Activated naive CD8-positive, alpha-beta T cell treated with anti-CD3 and anti-CD28 coated beads, Interleukin-2, amount 10 ng/mL, durations not matched to agents 7 days and 5 days (primary cell): ENCODE measurements at places on chromosomes 5 and 9. TPM values are rescaled to one million over a fixed set of nuclear protein-coding genes. Genes with fewer than 3 reads are reported as not detected.

The DIRAS2 gene
- not detected for total RNA-seq

The RNF183 gene
- 0.37 TPM for total RNA-seq

The IL9 gene
- total RNA-seq, result not detected

GRCh38 chr9:132042324-132042723, 37.3 kb downstream of the MED27 start:
- no peak for DNase-seq
- H3K27ac ChIP-seq, result no peak overlapping the region
- H3K4me3 ChIP-seq, result no peak overlapping the region
- peaks cover 2% of the 10 kb centered on the region for H3K36me3 ChIP-seq

- no peaks in the 10 kb centered on the region for H3K4me1 ChIP-seq
- H3K27ac ChIP-seq, result no peak overlapping the region
- H3K36me3 ChIP-seq, result no peaks in the 10 kb centered on the region
- H3K27me3 ChIP-seq, result peaks cover 4% of the 10 kb centered on the region
- no peak for DNase-seq
- no peak overlapping the region for H3K4me3 ChIP-seq
Measured at GRCh38 chr9:114050646-114051045, 27.5 kb downstream of the AMBP start.

GRCh38 chr9:74172874-74173273, 324.3 kb upstream of the RORB start:
- no peaks in the 10 kb centered on the region for H3K4me1 ChIP-seq
- no peak for DNase-seq
- H3K27ac ChIP-seq, result no peak overlapping the region
- peaks cover 4% of the 10 kb centered on the region for H3K27me3 ChIP-seq

GRCh38 chr9:71962328-71962727, 50.9 kb downstream of the C9orf85 start:
- H3K27me3 ChIP-seq, result no peaks in the 10 kb centered on the region
- H3K36me3 ChIP-seq, result peaks cover 52% of the 10 kb centered on the region
- peaks cover 2% of the 10 kb centered on the region for H3K4me1 ChIP-seq
- no peak overlapping the region for H3K27ac ChIP-seq
- H3K4me3 ChIP-seq, result no peak overlapping the region

DNA sequence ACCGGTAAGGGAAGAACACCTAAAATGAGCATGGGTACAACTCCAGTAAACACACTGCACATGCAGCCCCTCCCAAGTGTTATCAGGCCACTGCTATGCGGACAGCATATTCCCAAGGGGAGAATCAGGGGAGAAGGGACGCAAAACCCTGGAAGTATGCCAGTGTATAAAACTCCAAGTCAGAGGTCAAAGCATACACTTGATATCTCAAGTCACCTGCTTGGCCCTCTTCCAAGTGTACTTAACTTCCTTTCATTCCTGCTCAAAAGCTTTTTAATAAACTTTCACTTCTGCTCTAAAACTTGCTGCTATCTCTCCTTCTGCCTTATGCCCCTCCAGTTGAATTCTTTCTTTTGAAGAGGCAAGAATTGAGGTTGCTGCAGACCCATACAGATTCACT, 408.1 kb downstream of the HTR1A start:
- no peak for DNase-seq
- H3K36me3 ChIP-seq, result no peaks in the 10 kb centered on the region
- H3K4me1 ChIP-seq, result no peaks in the 10 kb centered on the region
- no peak overlapping the region for H3K27ac ChIP-seq

GRCh38 chr9:89574309-89574708, 30.5 kb upstream of the GADD45G start:
- no peak overlapping the region for H3K4me3 ChIP-seq
- H3K27me3 ChIP-seq, result peaks cover 43% of the 10 kb centered on the region
- H3K4me1 ChIP-seq, result peaks cover 10% of the 10 kb centered on the region
- no peak for DNase-seq
- H3K27ac ChIP-seq, result no peak overlapping the region
- no peaks in the 10 kb centered on the region for H3K36me3 ChIP-seq

DNA sequence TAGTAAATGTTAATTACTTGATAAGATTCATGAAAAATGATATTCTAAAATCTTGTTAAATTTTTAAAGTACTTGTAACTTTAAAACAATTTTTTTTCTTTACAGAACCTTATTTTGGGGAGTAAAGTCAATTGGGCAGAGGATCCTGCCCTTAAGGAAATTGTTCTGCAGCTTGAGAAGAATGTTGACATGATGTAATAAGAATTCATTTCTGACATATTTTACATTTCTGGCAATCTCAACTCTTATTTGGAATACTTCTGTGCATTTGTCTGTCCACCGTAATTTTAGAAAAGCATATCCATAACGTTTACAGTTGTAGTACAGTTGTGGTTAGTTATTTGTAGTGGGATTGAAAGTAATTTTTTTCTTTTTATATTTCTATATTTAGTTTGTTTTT, 20.2 kb downstream of the CENPH start:
- peaks cover 4% of the 10 kb centered on the region for H3K36me3 ChIP-seq
- no peaks in the 10 kb centered on the region for H3K27me3 ChIP-seq
- DNase-seq, result no peak
- peaks cover 2% of the 10 kb centered on the region for H3K4me1 ChIP-seq

DNA sequence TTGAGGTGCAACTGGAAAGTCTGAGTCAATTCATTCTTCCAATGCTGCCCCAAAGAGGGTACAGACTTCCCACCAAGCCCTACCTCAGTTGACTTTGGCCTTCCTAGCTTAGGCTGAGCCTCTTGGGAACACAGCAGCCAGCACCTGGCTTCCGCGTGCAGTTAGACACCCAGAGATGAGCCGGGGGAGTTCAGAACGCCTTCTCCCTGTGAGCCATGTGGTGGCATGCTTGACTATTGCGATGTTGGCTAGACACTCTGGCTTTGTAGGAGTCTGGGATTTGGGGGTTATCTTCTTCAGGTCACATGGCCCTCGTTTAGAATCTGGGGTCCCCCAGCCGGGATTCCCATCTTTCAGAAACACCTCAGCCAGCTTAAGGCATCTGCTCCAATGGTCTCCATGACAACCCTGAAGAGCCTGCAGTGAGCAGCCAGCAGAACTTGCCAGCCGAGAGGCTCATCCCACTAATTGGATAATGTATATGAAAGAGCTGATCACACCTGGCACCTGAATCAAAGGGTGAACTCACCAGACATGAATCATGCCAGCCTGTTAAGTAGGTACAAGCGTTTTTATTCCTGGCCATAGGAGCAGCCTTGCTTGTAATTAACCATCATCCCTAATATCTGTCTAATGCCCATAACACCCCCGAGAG, 167.5 kb downstream of the SYK start:
- H3K27ac ChIP-seq, result no peak overlapping the region
- H3K4me3 ChIP-seq, result no peak overlapping the region
- H3K27me3 ChIP-seq, result peaks cover 7% of the 10 kb centered on the region
- H3K4me1 ChIP-seq, result no peaks in the 10 kb centered on the region
- H3K36me3 ChIP-seq, result no peaks in the 10 kb centered on the region

DNA sequence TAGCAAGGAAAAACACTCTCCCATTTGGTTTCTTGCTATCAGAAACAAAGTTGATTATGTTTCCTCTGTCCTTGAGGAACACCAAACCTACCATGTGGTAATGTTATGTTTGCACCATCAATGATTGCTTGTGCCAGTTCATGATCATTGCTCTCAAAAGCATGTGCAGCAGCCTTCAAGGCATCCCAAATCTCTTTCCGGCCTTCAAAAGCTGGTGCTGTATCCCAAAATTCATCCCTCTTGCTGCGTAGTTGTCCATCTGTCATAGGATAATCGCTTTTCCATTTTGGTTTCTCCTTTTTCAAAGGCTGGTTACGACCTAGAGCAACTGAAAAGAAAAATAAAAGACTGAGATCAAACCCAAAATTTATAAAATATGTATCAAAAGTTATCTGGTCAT, 40.1 kb downstream of the EFCAB9 start:
- H3K4me1 ChIP-seq, result peaks cover 31% of the 10 kb centered on the region
- H3K36me3 ChIP-seq, result peaks cover 24% of the 10 kb centered on the region
- H3K27ac ChIP-seq, result no peak overlapping the region
- no peak for DNase-seq
- H3K4me3 ChIP-seq, result no peak overlapping the region

GRCh38 chr9:119781886-119782285, 412.7 kb upstream of the BRINP1 start:
- H3K4me1 ChIP-seq, result no peaks in the 10 kb centered on the region
- H3K36me3 ChIP-seq, result no peaks in the 10 kb centered on the region
- H3K27me3 ChIP-seq, result no peaks in the 10 kb centered on the region
- H3K4me3 ChIP-seq, result no peak overlapping the region
- DNase-seq, result no peak

GRCh38 chr5:113117543-113118115, 141.0 kb downstream of the DCP2 start:
- no peaks in the 10 kb centered on the region for H3K27me3 ChIP-seq
- H3K4me3 ChIP-seq, result no peak overlapping the region
- H3K36me3 ChIP-seq, result no peaks in the 10 kb centered on the region
- H3K27ac ChIP-seq, result no peak overlapping the region

DNA sequence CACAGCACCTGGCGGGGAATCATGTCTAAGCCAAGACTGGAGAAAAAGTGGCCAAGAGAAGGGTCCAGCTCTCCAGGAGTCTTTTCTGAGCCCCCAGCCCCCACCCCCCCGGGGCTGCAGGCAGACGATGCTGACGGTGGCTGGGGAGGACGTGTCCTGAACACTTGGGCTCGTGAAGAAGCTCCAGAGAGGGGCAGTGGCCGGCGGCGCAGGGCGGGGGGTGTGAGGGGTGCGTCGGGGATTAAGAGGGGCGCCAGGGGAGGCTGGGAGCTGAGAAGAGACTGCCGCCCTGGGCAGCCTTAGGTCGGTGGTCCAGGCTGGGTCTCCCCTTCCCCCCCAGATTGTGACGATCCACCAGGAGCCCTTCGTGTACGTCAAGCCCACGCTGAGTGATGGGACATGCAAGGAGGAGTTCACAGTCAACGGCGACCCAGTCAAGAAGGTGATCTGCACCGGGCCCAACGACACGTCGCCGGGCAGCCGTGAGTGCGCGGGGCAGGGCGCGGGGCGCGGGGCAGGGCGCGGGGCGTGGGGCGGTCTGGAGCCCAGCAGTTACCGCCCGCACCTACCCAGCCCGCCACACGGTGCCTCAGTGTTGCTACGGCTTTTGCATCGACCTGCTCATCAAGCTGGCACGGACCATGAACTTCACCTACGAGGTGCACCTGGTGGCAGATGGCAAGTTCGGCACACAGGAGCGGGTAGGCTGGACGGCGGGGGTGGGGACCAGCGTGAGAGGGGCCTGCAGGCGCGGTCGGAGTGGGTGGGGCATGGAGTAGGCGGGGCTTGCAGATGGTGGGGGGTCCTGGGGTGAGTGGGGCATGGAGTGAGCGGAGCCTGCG, 8.9 kb downstream of the LRRC26 start:
- H3K27ac ChIP-seq, result no peak overlapping the region
- peaks cover 10% of the 10 kb centered on the region for H3K4me1 ChIP-seq
- H3K4me3 ChIP-seq, result no peak overlapping the region
- H3K36me3 ChIP-seq, result no peaks in the 10 kb centered on the region

- no peak overlapping the region for H3K27ac ChIP-seq
- no peaks in the 10 kb centered on the region for H3K4me1 ChIP-seq
- H3K27me3 ChIP-seq, result peaks cover 5% of the 10 kb centered on the region
- DNase-seq, result no peak
Measured at GRCh38 chr9:111516061-111516465, 8.9 kb upstream of the ZNF483 start.

DNA sequence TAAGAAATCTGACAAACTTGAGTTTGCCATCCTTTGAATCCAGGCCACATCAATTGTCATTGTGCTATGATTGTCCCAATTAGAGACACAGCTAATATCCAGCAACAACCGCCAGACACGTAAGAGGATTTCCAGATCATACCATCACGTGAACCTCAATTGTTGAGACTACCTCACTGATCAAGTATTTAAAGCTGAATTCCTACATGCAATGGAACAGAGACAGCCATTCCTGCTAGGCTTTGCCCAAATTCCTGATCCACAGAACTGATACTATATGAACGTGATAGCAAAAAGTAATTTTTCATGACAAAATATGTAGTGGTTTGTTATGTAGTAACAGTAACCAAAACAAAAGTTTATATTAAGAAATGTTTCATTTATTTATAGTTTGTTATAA, 657.7 kb downstream of the PRR16 start:
- H3K27ac ChIP-seq, result no peak overlapping the region
- no peak overlapping the region for H3K4me3 ChIP-seq
- H3K36me3 ChIP-seq, result no peaks in the 10 kb centered on the region
- H3K4me1 ChIP-seq, result no peaks in the 10 kb centered on the region
- H3K27me3 ChIP-seq, result no peaks in the 10 kb centered on the region
- DNase-seq, result no peak

DNA sequence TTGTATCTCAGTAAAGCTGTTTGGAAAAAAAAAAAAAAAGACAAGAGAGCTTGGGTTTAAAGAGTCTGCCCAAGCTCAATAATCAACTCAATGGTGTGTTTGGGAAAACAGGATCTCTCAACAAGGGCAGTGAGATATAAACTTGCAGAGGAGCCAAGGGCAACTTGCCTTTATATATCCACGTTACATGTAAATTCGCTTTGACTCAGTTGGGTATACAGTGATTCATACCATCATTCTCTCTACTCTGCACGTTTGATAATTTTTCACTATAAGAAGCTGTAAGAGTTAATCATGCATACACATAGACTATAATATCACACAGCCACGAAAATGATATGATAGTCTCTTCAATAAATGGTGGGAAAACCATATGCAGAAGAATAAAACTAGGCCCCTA, 24.9 kb downstream of the ADAM19 start:
- H3K27me3 ChIP-seq, result peaks cover 4% of the 10 kb centered on the region
- peaks cover 43% of the 10 kb centered on the region for H3K4me1 ChIP-seq
- H3K4me3 ChIP-seq, result no peak overlapping the region
- H3K27ac ChIP-seq, result no peak overlapping the region

- H3K4me1 ChIP-seq, result peaks cover 4% of the 10 kb centered on the region
- H3K27me3 ChIP-seq, result peaks cover 38% of the 10 kb centered on the region
- DNase-seq, result peak; percentile 57
- H3K36me3 ChIP-seq, result no peaks in the 10 kb centered on the region
- no peak within 1 kb of the TSS for H3K27ac ChIP-seq
Measured at GRCh38 chr5:168528521-168529373, at the start of gene FBLL1. Gene FBLL1, plus strand, starts transcription at chr5:168529305. Its CDS starts 200 bp downstream, at chr5:168529505.

- peaks cover 9% of the 10 kb centered on the region for H3K27me3 ChIP-seq
- H3K27ac ChIP-seq, result no peak overlapping the region
- H3K4me3 ChIP-seq, result no peak overlapping the region
Measured at GRCh38 chr5:132270335-132270665, 12.8 kb downstream of the PDLIM4 start.

GRCh38 chr5:172059661-172060100, 53.2 kb upstream of the FBXW11 start:
- H3K27ac ChIP-seq, result no peak overlapping the region
- H3K36me3 ChIP-seq, result peaks cover 54% of the 10 kb centered on the region
- no peak overlapping the region for H3K4me3 ChIP-seq
- peaks cover 18% of the 10 kb centered on the region for H3K4me1 ChIP-seq
- H3K27me3 ChIP-seq, result no peaks in the 10 kb centered on the region
- DNase-seq, result no peak

- peaks cover 9% of the 10 kb centered on the region for H3K27me3 ChIP-seq
- no peak overlapping the region for H3K4me3 ChIP-seq
- DNase-seq, result no peak
- H3K36me3 ChIP-seq, result no peaks in the 10 kb centered on the region
- H3K27ac ChIP-seq, result no peak overlapping the region
- H3K4me1 ChIP-seq, result peaks cover 3% of the 10 kb centered on the region
Measured at GRCh38 chr9:84224246-84224645, 116.3 kb downstream of the SLC28A3 start.

- H3K4me1 ChIP-seq, result no peaks in the 10 kb centered on the region
- no peak overlapping the region for H3K27ac ChIP-seq
- no peak overlapping the region for H3K4me3 ChIP-seq
- H3K27me3 ChIP-seq, result peaks cover 8% of the 10 kb centered on the region
- no peaks in the 10 kb centered on the region for H3K36me3 ChIP-seq
Measured at GRCh38 chr5:16690243-16690852, 73.6 kb upstream of the RETREG1 start.

GRCh38 chr9:77544546-77544945, 103.6 kb downstream of the GNA14 start:
- H3K36me3 ChIP-seq, result peaks cover 2% of the 10 kb centered on the region
- H3K4me3 ChIP-seq, result no peak overlapping the region
- no peaks in the 10 kb centered on the region for H3K4me1 ChIP-seq
- no peak overlapping the region for H3K27ac ChIP-seq
- no peak for DNase-seq
